Bronchial epithelial cell (primary cell): ENCODE measurements at places on chromosomes 4 and X. TPM values are rescaled to one million over a fixed set of nuclear protein-coding genes. Genes with fewer than 3 reads are reported as not detected.

AMER1 gene
- total RNA-seq = 1.5 and 1.6 TPM in 2 replicates

SLC25A31 gene
- not detected in 2 replicates for total RNA-seq

ASB12 gene
- not detected in 2 replicates for total RNA-seq

ERCC6L gene
- total RNA-seq = under 0.01 and 0.13 TPM in 2 replicates

CASP3 gene
- 23.7 and 37.0 TPM in 2 replicates for total RNA-seq

TRAM1L1 gene
- 0.26 and 0.51 TPM in 2 replicates for total RNA-seq

CLGN gene
- total RNA-seq = 53.1 and 78.5 TPM in 2 replicates

JCHAIN gene
- not detected in 2 replicates for total RNA-seq

TCEAL7 gene
- 0.77 and 1.1 TPM in 2 replicates for total RNA-seq

SPON2 gene
- 5.4 and 6.3 TPM in 2 replicates for total RNA-seq

DNA sequence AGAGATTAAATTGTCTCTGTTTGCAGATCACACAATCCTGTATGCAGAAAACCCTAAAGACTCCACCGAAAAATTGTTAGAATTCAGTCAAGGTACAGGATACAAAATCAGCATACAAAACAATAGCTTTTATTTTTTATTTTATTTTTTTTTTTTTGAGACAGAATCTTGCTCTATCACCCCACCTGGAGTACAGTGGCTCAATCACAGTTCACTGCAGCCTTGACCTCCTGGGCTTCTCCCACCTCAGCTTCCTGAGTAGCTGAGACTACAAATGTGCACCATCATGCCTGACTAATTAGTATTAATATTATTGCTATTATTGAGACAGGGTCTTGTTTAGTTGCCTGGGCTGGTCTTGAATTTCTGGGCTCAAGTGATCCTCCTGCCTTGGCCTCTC, 8.9 kb upstream of the PLXNB3 start:
- no peak for DNase-seq

DNA sequence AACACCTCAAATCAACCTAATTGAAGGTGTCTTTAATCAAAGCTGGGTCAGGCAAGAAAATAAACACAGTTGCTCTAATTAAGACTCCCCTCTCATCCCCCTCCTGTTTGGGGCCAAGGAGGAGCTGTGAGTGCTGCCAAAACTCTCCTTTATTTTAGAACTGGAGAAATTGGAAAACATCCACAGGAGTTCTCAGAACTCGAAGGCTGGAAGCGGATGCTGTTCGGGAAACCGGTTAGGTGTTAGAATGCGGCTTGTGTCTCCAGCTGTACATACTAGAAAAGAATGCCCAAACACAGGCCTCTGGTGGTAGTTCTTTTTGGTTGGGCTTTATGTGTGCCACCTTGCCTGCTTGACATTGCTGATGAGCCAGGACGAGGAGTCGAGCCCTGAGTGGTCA, 118.2 kb downstream of the GPR143 start:
- DNase-seq = no peak

GRCh38 chr4:11073621-11074051, 355.1 kb downstream of the HS3ST1 start:
- DNase-seq = peak; percentile 62

- no peak for DNase-seq
These were observed 206.2 kb downstream of the CRLF2 start for GRCh38 chrX:1006156-1006730.

DNA sequence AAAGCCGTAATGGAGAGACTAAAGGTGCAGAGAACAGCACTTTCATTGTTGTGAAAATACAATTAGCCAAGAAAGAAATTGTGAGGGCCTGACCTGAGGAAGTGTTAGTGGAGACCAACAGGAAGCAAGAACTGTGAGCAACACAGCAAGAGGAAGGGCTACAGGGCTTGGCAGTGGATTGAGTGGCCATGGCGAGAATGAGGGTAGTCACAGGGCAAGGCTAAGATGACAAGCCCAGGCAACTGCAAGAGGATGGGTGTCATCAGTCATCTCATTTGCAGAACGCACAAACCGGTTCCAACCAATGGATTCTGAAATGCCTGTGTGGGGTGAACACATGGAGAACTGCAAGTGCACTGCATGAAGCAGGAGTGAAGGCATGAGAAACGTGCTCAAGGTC, 3.6 kb downstream of the SLC10A6 start:
- DNase-seq = peak; percentile 99

- DNase-seq = no peak
These were observed 93.4 kb upstream of the ENPP6 start for GRCh38 chr4:184310881-184311709.

DNA sequence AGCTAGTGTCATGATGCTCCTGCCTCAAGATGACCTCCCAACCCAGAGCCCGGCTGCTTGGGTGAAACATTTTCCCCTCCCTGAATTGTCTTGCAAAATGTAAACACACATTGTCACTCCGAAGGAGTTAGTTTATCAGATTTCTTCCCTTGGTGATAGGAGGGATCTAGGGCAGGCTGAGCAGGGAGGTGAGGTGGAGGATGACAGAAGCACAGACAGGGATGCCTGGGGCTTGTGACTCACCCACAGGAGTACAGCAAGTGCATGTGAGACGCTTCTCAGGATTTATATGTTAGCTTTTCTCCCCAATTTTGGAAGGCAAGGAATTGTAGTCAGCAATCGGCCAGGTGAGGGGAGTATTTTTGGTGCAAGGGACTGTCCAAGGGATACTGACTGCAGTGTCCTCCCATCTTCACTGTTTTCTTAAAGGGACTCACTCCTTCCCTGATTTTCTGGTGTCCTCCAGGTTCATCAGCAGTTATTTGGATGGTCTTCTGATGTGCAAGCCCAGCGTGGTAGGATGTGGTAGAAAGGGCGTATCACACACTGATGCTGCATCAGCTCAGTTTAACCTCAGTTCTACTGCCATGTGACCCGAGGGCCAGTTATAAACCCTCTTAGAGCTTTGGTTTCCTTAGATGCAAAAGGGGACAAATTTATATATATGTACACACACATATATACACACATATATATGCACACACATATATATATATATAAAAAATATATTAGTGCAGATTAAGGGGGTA, 46.2 kb upstream of the IGFBP7 start:
- DNase-seq = peak; percentile 73

- DNase-seq = no peak
These were observed 443.6 kb upstream of the TENM3 start for GRCh38 chr4:181799561-181800069.

GRCh38 chr4:104492183-104492771, 2.4 kb downstream of the CXXC4 start:
- DNase-seq = peak; percentile 44

- DNase-seq = no peak
These were observed 222.7 kb upstream of the HAND2 start for GRCh38 chr4:173752610-173753230.

- DNase-seq = no peak
These were observed 53.2 kb downstream of the MAGED4B start for GRCh38 chrX:52015794-52016193.

DNA sequence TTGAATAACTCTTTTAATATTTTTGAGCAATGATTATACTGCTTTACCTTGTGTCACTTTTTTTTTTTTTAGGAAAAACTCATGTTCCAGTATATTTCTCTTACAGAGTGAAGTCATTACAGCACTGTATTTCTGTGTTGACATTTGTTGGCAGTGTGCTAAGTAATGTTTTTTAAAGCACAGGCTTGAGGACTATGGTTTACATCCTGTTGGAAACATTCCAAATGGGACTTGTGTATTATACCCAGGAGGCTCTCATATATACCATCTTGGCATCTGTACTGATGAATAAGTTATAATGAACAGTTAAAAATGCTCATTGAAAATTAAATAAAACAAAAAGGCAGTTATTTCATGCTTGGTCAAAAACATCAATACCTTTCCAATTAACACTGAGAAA, 33.8 kb downstream of the CEP44 start:
- DNase-seq = peak; percentile 43

- DNase-seq = peak; percentile 76
These were observed 41.8 kb downstream of the RBBP7 start for GRCh38 chrX:16828124-16828908.
